ENCODE measurements at places on chromosomes 12 and 14. TPM values are rescaled to one million over a fixed set of nuclear protein-coding genes. Genes with fewer than 3 reads are reported as not detected.

DNA sequence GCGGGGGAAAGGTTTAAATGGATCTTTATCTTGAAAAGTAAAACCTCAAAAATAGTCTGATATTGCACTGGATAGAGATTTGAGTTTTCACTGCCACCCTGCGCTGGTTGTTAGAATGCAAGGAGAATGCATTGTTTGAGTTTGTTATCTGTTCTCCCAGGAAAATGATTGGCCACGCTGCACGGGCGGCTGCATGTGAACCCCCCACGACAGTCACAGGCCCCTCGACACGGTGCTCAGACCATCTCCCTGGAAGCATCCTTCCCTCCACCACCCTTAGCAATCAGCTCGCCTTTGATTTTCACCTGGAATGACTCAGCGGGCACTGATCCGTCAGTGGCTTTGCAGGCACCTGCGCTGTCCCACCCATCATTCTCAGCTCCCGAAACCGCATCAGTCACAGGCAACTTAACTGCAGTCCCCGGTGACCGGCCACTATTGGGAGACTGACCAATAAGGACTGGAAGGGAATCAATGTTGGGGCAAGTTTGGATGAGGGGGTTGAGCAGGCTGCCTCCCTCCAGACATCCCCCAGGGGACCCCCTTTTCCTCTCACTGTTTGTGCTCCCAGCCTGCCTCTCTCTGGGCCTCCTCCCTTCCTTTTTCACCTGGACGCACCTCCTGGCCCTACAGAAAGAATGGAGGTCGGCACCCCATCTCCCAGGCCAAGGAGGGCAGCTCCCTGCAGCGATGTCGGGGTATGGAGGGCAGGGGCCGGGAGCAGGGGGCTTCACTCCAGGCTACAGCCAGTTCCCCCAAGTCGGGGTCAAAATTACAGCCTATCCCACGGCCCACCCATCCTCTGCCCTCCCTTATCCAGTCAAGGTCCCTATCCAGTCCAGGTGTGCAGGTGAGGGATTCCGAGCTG is 28.5 kb upstream of the C14orf180 start:
- DNase-seq, result no peak

The DCP1B gene
- 6.2 TPM for total RNA-seq

DNA sequence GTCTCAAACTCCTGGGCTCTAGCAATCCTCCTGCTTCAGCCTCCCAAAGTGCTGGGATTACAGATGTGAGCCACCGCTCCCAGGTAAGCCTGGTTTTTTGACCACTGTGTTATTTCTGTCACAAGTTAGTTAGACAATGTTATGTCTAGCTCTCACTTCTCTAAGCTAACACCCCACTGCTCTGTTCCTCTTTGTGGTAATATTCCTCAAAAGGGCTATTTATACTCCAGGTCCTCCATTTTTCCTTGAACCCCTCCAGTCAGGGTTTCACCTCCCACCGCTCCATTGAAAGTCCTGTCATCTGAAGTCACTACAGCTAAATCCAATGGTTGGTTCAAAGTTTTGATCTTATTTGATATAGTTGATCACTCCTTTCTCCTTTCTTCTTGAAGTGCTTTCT is 5.1 kb downstream of the IRAK3 start:
- DNase-seq, result no peak

GRCh38 chr14:50871914-50872732 is at the start of gene ABHD12B:
ABHD12B (plus strand) TSS chr14:50872053; CDS start chr14:50872175, 122 bp downstream.
- DNase-seq, result no peak

The PIWIL1 gene
- not detected for total RNA-seq

GRCh38 chr14:96584199-96584906 is 82.2 kb downstream of the PAPOLA start:
- DNase-seq, result no peak

GRCh38 chr14:92568621-92569479 is 55.3 kb downstream of the RIN3 start:
- no peak for DNase-seq

The OR4E2 gene
- total RNA-seq, result not detected

DNA sequence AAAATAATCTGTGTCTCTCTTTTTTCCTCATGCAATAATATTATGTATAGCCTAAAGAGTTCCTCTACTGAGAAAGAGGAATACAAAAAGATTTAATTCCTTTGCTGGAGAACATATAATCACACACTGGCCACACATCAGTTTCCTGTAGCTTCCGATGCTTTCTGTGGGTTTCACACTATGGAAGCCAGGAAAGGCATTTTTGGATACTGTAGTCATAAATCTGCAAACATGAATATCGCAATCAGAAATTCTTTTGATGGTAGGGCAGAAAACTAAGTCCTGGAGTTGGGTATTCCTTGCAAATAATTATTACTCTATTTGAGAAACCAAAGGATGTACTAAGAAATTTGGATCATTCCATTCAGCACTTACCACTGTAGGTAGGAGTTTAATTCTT is 260.0 kb downstream of the ACSS3 start:
- no peak for DNase-seq

- DNase-seq, result no peak
Measured at GRCh38 chr12:91422127-91422526, 239.5 kb upstream of the DCN start.

DNA sequence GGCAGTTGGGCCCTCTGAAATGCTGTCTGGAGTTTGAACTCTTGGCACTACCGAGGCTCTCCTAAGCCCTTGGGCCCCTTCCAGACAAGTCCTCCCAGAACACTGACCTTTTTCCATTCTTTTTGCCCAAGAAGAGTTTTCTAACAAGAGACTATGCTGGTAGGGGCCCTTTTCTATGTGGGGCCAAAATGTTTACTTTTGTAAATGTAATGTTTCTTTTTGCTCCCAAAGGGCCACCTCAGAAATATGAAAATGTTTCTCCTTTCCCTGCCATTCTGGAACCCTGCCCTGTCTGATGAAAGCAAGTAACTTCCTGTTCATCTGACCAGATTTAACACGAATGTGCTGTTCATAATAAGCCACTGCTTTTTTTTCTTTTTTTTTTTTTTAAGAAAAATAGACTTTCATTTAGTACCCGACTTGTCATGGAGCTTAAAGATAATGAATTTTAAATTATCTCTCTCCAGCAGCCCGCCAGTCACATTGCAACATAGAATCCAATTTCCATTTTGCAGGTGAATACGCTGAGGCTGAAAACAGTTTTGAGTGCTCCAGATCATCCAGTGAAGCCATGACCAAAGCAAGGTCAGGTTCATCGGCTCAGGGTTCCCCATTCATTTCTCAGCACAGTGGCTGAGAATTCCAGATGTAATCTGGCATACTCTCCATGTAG is 169.9 kb downstream of the DPF3 start:
- DNase-seq, result peak; percentile 79

DNA sequence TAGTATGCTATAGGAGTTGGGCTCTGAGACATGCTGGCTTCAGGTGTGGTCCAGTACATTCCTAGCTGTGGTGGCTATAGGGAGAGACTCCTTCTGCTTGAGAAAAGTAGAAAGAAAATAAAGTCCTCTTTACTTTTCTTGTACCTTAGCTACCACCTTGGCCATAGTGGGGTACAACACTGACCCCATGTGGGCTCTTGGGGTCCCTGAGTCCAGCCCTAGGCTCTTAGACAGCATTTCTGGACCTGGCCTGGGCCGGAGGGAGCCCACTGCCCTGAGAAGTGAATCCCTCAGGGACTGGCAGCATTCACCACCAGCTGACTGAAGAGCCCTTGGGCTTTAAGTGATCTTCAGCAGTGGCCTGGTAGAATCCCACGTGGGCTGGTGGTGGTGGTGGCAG is 143.1 kb downstream of the SYT10 start:
- DNase-seq, result no peak

DNA sequence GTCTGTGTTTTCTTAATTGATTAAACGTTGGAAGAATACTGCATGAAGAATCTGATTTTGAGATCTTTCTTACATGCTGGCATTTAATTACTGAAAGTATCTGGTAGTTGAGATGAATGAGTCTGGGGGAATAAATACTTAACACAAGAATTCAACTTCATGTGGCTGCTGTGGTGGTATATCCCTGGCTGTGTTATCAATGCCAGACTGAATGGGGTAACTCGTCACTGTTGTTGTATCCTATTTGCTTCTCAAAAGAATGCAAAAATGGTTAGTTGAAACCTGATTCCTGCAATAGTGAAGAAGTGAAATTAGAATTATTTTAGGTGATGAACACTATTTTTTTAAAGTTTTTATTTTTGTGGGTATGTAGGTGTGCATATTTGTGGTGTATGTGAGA is 72.5 kb downstream of the HMGA2 start:
- DNase-seq, result no peak

DNA sequence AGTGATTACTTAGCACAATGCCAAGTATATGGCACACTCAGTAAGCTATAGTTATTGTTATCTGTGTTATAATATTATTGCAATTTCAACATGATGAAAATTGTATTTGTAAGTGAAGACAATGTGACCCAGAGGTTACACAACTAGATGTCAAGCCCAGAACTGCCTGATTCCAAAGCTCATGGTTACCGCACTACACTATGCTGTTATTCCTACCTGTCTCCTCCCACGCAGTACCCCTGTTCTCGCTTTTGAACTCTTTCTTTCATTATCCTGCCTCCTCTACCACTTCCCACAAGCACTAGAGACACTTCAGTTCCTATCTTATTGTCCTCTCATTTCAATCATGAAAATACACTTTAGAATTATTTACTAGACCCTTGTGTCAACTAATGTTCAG is 93.2 kb downstream of the PLCZ1 start:
- no peak for DNase-seq

DNA sequence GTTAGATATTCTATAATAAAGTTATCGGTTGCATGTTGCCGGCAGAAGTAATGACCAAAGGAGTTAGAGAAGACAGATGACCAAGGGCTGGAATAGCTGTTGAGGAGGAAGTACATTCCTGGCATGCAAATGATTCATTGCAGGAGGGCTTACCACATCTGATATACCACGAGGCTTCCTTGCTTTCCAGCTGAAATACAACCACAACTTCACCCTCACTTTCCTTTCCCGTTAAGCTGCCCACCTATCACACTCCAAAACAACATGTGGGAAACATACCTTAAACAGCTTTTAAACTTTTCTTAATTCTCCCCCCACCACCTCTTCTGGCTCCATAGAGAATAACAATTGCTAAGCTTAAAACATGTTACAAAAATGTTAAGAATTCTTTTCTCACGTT is 594.1 kb downstream of the NRXN3 start:
- peak; percentile 3 for DNase-seq

- DNase-seq, result no peak
Measured at GRCh38 chr12:74401035-74401434, 136.6 kb upstream of the ATXN7L3B start.

DNA sequence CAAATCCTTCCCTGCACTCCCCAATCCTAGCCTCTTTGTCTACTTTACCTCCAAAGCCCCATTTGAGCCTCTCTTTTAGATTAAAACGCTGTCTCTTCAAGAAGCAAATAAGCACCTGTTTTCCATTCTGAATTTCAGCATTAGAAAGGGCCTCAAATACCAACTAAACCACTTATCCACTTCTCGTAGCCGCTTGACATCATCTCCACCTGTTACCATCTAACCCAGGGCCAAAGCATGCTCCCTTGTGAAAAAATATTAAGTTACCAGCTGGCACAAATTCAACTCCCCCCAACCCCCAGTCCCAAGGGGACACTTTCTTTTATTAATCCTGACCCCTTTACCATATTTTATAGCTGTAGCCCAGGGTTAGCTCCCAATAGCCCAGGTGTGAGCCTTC is 43.1 kb downstream of the GPHB5 start:
- DNase-seq, result no peak

The STAT2 gene
- 268 TPM for total RNA-seq

The AQP2 gene
- total RNA-seq, result not detected

The SYNDIG1L gene
- total RNA-seq, result not detected

DNA sequence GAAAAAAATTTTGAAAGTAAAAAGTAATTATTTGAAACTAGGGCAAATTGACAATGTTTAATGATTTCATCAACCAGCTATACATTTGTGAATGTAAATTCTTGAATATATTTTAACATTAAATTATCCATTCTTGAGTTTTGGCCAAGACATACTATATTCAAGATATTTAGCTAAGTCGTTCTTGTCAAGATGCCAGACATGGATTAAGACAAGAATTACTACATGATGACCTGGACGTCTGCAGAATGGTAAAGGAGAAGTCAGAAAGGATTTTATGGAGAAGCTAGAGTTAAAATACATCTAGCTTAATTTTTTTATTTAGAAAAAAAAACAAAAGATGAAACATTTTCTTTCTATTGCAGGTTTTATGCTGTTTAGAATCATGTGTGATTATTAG is 255.8 kb downstream of the TMTC2 start:
- DNase-seq, result no peak

The VDR gene
- 5.0 TPM for total RNA-seq

DNA sequence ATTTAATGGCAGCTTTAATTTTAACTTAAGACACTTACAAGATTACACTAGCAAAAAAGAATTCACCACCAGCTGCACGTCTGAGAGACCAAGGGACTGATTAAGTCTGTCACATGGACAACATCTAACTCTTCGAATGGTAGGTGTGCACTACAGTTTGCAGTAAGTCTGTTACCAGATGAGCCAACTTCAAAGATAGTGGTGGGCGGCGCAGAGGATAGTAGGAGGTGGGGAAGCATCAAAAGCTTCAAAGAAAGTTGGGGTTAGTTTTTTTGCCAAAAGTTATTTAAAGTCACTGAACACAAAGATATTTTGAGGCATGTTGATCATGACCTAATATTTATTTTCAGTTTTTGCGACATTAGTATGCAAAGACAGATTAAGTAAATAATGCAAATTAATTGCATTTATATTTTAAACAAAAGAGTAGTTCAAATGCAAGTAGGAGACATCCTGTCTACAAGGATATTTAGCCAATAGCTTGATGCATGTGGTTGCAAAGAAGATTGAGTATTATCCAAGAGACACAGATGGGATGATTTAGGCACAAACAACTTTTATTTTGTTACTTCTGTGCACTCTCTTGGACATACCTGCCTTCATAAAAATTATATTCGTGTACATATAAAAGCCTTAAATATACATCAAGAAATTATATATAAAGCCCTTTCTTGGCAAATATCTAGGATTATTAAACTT is 327.7 kb downstream of the BMP4 start:
- no peak for DNase-seq

DNA sequence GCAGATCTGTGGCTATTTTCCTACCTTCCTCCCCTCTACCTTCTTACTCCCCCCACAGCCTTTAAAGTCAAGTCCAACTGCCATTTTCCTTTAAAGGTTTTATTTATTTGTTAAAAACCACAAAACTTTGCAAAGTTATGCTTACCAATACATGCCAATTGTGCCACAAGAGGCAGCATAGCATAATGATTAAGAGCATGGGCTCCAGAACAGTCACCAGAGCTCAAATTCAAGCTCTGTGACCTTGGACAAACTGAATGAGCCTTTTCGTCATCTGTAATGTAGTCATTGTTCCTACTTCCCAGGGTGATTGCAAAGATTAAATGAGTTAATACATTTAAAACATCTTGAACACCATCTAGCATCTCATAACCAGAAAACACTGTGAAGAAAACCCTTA is 13.0 kb upstream of the FMNL3 start:
- DNase-seq, result no peak

GRCh38 chr14:32327255-32327961 is 1.7 kb upstream of the AKAP6 start:
- no peak for DNase-seq

- DNase-seq, result no peak
Measured at GRCh38 chr14:104169699-104170479, 31.5 kb downstream of the KIF26A start.

The CLEC4E gene
- not detected for total RNA-seq

The BTG1 gene
- 16.8 TPM for total RNA-seq

The NRXN3 gene
- total RNA-seq, result 0.18 TPM

The SRSF9 gene
- total RNA-seq, result 104 TPM

Measured in fibroblast of the aortic adventitia (primary cell).